Activated CD4-positive, alpha-beta T cell treated with anti-CD3 and anti-CD28 coated beads, Interleukin-10, Interleukin-2, amounts not matched to agents 100 ng/mL and 50 ng/mL, durations not matched to agents 16 hours and 8 hours (primary cell): ENCODE measurements at places on chromosomes 1 and 21.

- DNase-seq, result no peak
Observed at GRCh38 chr1:30525971-30526651, 197.3 kb downstream of the MATN1 start.

- DNase-seq, result no peak
Observed at GRCh38 chr1:9291914-9292360, 757 bp upstream of the SPSB1 start.

GRCh38 chr21:32562915-32563314, 22.4 kb downstream of the TCP10L start:
- no peak for DNase-seq

DNA sequence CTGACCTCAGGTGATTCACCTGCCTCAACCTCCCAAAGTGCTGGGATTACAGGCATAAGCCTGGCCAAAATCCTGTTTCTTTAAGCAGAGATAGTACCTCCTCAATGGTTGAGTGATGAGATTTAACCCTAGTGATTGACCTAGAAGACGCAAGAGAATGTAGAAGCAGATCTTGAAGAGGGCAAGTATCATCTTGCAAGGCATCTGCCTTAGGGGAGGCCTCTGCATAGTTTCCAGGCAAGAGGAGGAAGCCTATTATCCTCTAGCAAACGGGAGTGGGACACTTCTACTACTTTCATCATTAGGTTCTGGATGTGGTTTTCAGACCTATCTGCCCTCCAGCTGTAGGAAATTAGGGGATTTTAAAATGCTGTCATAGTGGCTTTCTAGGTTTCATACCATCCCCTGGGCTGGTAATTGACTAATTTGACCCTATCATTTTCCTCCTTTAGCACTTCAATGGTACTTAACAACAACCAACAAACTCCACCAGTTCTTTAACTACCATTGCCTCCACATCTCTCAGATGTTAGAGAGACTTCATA, 10.0 kb upstream of the TRIM62 start:
- no peak for DNase-seq

DNA sequence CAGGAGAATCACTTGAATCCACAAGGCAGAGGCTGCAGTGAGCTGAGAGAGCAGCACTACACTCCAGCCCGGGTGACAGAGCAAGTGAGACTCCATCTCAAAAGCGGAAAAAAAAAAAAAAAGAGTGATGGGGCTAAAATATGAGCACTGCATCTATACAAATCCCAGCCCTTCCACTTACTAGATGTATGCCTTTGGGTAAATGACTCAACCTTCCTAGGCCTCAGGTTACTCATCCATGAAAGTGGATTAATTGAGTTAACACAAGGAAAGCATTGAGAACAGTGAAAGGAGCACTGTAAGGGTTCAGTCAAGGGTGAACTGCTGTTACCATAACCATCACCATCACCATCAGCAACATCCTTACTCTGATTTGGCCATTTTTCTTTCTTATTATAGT, 226.4 kb upstream of the C8B start:
- DNase-seq, result no peak

GRCh38 chr21:38351176-38351959, 94.6 kb downstream of the KCNJ15 start:
- DNase-seq, result no peak

GRCh38 chr1:118970451-118970850, 17.7 kb downstream of the TBX15 start:
- DNase-seq, result no peak
